ENCODE measurements at places on chromosomes 6 and 20.

- no peak for DNase-seq
Observed at GRCh38 chr6:124775121-124775520, 187.1 kb upstream of the RNF217 start.

DNA sequence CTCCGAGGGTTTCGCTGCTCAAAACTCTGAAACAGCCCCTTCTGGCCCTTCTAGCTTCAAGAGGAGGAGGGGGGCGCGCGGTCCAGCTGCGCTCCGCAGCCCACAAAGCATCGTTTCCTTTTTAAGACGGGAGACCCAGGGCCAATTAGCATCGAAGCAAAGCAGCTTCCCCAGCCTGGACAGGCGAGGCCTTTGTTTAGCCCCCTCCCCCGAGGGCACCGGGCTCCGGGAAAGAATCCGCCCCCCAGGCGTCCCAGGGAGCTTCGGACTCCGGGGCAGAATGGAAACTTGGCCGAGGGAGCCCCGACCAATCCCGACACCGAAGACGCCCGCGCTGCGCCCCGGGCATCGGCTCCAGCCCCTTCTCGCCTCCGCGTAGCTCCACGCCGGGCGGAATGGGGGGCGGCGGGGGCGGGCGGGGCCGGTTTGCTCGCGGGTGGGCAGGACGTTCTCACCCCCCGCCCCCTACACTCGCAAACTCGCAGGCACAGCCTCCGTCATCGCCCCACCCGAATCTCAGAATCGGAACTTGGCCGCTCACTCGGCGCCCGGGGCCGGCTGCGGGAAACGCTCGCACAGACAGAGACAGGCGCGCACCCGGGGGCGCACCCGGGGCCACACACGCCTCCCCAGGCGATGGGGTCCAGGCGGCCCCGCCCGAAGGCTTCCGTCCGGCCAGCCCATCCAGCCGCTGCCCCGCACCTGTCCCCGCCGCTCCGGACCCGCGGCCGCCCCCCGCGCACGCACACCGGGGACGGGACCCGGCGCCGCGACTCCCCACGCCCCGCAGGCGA, 628 bp downstream of the NKAIN4 start:
- DNase-seq = no peak

DNA sequence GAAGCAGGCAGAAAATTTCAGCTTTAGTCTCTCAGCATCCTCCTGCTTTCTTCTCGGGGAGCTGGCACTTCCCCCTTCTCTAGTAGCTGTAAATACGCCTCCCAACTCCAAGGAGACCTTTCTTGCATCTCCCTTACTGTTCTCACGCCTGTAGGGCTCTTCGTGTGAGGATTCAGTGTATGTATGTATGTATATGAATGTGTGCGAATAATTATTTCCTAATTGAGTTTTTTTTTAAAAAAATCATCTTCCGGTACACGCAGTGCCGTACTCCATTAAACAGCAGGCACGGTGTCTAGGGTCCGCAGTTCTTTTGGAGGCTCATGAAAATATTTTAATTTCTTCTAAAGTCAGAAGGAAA, 85.4 kb downstream of the HFE start:
- no peak for DNase-seq

DNA sequence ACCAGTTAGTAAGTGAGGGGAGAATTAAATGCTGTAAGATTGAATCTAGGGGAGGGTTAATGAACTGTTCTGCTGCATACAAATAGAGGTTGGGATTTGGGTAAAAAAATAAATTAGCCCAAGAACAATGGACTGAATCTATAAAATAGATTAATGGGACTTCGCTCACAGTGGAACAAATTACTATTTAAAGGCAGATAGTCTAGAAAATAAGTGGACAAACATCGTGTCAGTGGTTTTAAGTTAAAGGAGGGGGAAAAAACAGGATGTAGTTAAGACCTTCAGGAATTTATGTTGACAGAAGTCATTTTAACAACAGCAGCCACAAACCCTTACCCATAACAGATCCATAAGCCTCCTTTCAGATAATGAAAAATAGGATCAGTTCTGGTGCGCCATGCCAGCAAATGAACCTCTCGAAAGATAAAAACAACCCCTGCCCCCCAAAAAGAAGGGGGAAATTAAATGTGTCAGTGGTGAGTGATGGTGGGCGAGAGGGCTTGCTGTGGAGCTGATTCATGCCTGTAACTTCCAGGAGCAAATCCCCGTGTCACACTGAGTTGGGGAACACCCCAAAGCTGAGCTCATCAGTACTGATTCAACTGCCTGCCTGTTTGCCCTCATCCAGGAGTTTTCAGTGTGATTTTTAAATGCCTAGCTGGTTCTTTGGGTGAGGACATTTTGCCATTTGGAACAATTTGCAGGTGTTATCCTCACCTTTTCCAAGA, 86.8 kb downstream of the PPP1R14C start:
- DNase-seq = no peak

GRCh38 chr6:111322145-111322544, 160.9 kb downstream of the REV3L start:
- no peak for DNase-seq

DNA sequence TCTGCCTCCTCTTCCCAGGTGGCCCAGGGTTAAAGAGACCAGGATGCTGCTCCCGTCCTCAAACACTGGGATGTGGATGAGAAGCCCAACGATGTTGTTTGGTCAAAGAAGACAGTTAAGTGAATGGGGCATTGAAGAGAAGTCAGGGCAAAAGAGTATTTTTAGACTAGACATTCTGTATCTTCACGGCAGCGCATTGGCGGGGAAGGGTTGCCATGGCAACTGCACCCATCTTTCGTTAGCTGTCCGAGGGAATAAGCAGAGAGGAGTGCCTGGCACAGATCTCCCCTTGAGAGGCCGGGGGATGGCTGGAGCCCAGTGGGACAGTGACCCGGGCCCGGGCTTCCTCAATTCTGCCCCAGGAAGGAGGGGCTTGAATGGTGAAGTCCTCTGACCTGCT, 56.4 kb upstream of the GPR31 start:
- DNase-seq = no peak

DNA sequence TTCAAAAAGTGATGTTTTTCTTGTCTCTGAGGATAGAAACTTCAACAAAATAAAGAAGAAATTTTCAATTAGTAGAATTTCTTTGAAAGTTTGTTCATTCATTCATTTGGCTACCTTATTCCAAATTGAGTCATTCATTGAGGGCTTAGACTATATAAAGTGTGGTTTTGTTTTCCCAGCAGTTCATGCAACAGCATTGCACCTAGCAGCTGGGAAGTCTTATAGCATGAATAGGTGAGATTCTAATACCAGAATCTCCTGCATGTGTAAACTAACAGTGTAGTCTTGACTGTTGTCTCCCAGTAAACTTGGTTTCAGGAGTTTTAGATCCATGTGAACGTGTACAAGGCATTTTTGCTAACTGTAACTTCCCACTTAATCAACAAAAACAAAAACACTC, 7.1 kb downstream of the ESR1 start:
- no peak for DNase-seq

GRCh38 chr20:39474879-39475278, 512.7 kb downstream of the DHX35 start:
- no peak for DNase-seq

DNA sequence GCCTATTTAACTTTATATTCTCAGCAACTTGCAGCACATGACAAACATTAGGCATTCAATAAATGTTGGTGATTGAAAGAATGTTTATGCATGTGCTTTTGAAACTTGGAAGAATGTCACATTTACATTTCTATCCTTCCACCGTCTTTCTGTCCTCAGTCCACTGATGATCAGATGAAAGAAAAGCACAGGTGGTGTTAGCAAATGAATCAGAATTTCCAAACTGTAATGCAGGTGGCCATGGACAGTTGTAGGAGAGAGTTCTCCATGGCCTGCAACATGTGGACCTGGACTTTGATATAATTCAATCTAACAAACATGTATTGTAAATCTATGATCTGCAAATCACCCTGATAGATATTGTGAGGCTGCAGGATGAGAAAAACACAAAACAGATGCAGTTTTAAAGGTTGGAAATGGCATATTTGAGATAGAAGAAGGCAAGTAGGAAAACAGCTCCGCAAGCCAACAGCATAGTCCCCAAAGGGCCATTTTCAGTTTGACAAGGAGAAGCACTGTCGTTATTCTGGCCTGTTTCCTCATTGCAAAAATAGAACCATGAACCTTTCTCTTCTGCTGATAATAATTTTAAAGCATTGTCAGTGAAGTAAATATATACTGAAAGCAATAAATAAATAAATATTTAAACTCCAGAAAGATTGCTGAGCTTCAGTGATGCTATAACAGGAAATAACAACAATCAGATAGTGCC, 119.4 kb downstream of the AIG1 start:
- DNase-seq = no peak

GRCh38 chr20:25173886-25174308, 21.6 kb upstream of the ENTPD6 start:
- no peak for DNase-seq

DNA sequence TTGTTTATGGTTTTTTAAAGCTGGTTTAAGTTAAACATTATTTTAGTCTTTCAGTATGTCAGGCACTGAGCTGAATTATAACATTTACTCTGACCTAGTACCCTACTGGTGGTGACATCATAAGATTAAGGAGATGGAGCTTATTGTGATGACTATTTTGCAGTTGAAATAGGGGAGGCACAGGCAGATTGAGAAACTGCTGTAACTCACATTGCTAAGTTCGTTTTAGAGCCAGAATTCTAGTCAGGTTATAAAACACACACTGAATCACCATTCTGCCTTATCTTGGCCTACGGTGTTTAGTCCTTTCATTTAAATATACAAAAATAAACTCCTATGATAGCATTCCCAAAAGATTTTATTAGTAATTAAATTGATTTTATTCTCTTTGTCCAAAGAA, 584.1 kb downstream of the TFAP2A start:
- no peak for DNase-seq

GRCh38 chr6:136420853-136421252, 129.4 kb downstream of the MAP7 start:
- no peak for DNase-seq

- DNase-seq = no peak
Observed at GRCh38 chr6:166553563-166554271, 32.8 kb downstream of the RAMACL start.

DNA sequence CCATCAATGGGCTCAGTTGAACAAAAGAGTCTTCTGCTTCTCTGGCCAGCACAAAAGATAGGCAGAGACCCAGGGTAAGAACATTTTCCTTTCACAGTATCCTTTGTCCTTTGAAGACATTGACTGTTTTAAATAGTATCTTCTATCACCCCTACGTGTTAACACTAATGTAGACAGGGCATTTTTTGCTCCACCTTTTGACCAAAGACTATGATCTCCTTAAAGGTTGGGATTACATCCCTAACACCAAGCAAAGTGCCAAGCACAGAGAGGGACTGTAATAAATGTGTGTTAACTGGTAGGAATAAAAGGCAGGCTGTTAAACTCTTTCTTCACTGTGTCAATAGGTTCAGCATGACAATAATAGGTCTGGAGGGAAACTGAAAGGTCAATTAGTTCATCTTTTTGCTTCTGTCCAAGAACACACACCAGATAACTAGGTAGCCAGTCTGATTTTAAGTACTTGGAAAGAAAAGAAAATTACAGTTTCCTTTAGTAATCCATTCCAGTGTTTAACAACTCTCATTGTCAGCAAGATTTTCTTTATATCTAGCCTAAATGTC, 63.6 kb upstream of the NOX3 start:
- DNase-seq = no peak

- no peak for DNase-seq
Observed at GRCh38 chr6:40177598-40177997, 243.3 kb upstream of the MOCS1 start.

DNA sequence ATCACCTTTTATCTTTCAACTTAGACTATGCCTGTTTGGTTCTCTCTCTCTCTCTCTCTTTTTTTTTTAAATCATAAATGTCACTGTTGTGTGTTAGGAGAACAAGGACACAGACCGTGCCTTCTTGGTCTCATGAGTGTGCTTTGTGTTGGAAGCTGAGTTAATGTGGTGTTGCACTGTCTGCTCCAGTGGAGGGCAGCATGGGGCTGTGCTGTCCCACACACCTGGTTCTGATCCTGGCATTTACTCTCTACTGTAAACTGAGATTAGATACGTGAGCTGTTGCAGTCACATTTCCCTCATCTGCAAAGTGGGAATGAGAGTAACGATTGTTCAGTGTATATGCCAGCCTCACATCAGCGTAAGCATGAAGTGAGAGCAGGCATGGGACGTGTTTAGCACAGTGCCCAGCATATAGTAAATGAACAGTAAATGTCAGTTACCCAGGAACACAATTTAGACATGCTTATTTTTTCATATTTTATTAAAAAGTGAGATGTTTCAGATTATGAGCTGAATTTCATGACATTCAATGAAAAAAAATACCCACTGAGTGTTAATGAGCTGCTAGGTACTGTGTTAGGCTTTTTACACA, 161.1 kb downstream of the FARS2 start:
- DNase-seq = no peak

DNA sequence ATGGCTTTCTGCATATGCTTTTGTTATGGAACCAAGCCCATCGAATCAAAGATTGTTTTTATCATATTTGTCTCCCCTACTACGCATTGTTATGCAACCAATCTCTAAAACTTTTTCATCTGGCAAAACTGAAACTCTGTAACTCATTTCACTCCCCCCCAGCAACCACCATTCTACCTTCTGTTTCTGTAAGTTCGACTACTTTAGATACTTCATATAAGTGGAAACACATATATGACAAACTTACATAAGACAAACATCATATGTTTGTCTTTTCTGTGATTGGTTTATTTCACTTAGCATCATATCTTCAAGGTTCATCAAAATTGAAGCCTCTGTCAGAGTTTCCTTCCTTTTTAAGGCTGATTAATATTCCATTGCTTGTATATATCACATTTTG, 34.8 kb downstream of the CEP57L1 start:
- DNase-seq = no peak

DNA sequence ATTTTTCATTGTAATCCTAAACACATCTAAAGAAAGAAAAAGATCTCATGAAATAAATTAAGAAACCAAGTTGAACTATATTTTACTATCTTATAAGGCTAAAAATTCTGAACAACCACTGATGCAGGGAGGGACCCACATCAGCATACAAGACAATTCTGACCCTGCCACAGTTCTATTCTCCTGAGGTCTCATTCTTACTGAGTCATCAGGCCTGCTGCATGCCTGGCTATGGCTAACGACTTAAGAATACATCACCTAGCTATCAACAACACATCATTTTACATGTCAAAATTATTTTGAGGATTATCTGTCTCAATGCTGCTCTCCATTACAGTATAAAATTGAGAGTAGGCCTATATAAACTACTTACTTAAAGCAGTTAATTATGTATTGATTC, 52.9 kb downstream of the FBXL4 start:
- no peak for DNase-seq

GRCh38 chr6:193773-194310, 98.4 kb upstream of the DUSP22 start:
- no peak for DNase-seq

GRCh38 chr20:31920275-31920855, 31.5 kb downstream of the PDRG1 start:
- no peak for DNase-seq

- no peak for DNase-seq
Observed at GRCh38 chr6:124977067-124977908, 15.1 kb downstream of the RNF217 start.

All from CD4-positive, alpha-beta memory T cell (primary cell).